ENCODE measurements at places on chromosomes 4 and X.

- no peak overlapping the region for H3K4me3 ChIP-seq
- H3K27ac ChIP-seq, result no peak overlapping the region
- no peaks in the 10 kb centered on the region for H3K27me3 ChIP-seq
- H3K4me1 ChIP-seq, result peaks cover 11% of the 10 kb centered on the region
- peaks cover 2% of the 10 kb centered on the region for H3K36me3 ChIP-seq
Measured at GRCh38 chr4:25859429-25860148, 3.2 kb downstream of the SEL1L3 start.

- no peak overlapping the region for H3K27ac ChIP-seq
- no peaks in the 10 kb centered on the region for H3K4me1 ChIP-seq
- no peaks in the 10 kb centered on the region for H3K27me3 ChIP-seq
Measured at GRCh38 chrX:65587616-65588526, 53.3 kb upstream of the LAS1L start.

DNA sequence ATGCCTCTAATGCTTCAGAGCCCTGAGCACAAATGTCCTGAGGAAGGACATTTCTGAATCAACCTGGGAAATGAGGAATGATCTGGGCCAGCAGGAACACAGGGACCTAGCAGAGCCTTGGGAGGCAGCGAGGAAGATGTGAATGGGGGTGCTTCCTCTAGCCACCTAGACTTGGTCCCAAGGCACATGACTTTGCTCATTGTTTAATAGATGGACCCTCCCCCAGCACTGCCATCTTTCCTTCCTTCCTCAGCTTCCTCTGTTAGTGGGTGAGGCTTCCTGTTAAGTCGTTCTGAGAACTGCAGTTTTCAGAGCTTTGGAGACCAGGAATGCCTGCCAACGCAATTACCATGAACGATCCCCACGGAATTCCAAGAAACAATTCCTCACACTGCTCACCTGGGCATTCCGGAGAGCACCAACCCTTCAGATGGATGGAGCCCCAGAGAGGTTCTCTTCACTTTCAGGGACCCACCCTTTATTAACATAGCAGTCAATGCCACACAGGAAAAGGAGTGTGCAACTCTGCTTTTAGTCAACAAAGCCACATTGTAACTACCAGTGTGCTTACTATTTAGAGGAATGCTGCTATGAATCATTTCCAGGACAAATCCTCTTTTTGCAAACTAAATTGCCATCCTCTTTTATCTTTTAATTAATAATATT lies 48.5 kb upstream of the STIM2 start:
- no peaks in the 10 kb centered on the region for H3K27me3 ChIP-seq
- no peak overlapping the region for H3K4me3 ChIP-seq
- no peak overlapping the region for H3K27ac ChIP-seq
- DNase-seq, result no peak
- H3K4me1 ChIP-seq, result peaks cover 3% of the 10 kb centered on the region

GRCh38 chrX:46333550-46333949 lies 211.7 kb downstream of the ZNF674 start:
- H3K4me3 ChIP-seq, result no peak overlapping the region
- no peak overlapping the region for H3K27ac ChIP-seq
- H3K27me3 ChIP-seq, result no peaks in the 10 kb centered on the region
- H3K4me1 ChIP-seq, result no peaks in the 10 kb centered on the region

GRCh38 chrX:48511560-48511959 lies 2.8 kb downstream of the PORCN start:
- no peak overlapping the region for H3K27ac ChIP-seq
- no peak for DNase-seq
- peaks cover 28% of the 10 kb centered on the region for H3K36me3 ChIP-seq
- H3K4me3 ChIP-seq, result no peak overlapping the region

GRCh38 chr4:38166768-38167167 lies 206.6 kb downstream of the PTTG2 start:
- H3K27ac ChIP-seq, result no peak overlapping the region
- no peaks in the 10 kb centered on the region for H3K4me1 ChIP-seq
- H3K36me3 ChIP-seq, result peaks cover 3% of the 10 kb centered on the region
- H3K27me3 ChIP-seq, result no peaks in the 10 kb centered on the region
- DNase-seq, result no peak

DNA sequence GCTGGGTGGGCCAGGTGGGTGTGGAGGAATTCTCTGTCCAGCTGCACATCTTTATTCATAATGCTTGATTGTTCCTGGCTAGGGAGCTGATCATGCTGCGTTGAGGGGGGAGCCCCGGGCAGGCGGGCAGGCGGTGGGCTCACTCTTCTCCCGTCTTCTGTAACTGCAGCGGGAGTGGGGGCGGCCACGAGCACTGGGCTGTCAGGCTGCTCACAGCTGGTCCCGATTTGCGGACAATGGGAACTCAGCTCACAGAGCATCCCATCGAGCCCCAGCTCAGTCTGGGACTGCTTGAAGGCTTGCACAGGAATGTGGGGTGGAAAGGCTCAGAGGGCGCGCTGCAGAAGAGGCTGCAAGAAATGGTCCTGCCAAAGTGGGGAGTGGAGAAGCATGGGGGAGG lies 63.8 kb downstream of the EFNB1 start:
- peaks cover 7% of the 10 kb centered on the region for H3K36me3 ChIP-seq
- no peak for DNase-seq
- no peak overlapping the region for H3K27ac ChIP-seq
- no peaks in the 10 kb centered on the region for H3K4me1 ChIP-seq
- peaks cover 5% of the 10 kb centered on the region for H3K27me3 ChIP-seq

DNA sequence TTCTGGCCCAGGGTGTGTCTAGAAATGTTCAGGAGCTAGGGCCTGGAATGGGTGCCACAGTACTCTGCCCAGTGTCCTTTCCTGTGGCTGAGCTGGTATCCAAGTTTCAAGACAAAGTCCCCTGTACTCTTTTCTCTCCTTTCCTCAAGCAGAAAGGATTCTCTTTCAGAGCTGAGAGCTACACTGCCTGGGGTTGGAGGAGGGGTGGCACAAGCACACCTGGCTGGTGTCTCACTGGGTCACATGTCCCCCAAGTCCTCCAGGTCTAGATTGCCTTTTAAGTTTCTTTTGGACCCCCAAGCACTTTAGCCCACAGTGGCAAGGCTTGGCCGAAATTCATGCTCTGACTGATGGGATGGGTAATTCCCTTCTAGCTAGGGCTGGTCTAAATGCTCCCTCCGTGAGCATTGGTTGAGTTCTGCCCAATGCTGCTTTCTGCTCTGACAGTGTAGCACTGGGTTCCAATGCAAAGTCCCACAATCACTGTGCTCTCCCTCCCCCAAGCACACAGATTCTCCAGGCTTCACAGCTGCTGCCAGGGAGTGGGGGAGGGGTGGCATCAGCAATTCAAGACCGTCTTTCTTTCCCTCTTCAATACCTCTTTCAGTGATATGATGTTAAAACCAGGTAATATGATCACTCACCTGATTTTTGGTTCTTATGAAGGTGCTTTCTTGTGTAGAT lies 47.8 kb downstream of the BEX3 start:
- H3K4me3 ChIP-seq, result peak overlapping the region; percentile 41
- H3K27me3 ChIP-seq, result no peaks in the 10 kb centered on the region
- DNase-seq, result peak; percentile 75
- H3K4me1 ChIP-seq, result peaks cover 8% of the 10 kb centered on the region
- H3K27ac ChIP-seq, result no peak overlapping the region
- peaks cover 2% of the 10 kb centered on the region for H3K36me3 ChIP-seq

DNA sequence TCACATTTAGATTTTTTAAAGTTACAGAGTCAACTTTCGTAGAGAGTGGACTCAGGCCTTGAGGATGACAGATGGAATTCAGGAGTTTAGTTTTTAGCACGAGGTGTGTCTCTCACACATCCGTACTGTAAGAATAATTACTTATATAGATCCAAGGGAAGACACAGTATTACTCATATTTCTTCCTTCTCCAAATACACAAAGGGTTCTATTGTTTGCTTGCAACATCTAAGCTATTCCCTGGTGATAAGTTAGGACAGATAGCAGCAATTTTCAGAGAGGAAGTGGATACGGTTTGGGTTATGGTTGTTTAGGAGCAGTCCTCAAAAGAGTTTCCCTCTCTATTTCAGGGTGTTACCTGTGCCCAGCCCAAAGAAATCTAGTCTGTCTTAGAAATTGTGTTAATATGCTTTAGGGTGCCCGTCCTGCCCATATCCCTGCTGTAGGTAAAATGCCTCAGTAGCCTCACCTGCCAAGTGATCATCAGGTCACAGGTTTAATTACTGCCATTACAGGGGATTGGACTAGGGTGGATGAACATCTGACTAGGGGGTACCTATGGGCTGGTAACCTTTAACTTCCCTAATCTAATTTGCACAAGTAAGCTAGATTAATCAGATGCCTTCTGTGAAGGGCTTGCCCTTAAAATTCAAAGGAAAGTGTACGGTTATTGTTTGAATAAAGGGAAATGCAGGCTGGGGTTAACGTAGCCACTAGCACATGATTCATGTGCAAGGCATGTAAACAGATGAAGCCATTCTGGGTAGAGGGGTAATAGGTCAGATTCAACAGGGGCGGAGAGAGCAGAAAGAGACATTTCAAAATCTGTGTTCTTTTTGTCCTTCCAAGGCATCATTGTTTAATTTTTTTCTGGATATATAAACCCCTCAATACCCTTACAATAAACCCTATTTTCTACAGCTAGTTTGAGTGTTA lies 8.7 kb upstream of the PPP3CA start:
- no peak for DNase-seq
- no peak overlapping the region for H3K4me3 ChIP-seq
- no peaks in the 10 kb centered on the region for H3K36me3 ChIP-seq
- no peak overlapping the region for H3K27ac ChIP-seq

GRCh38 chrX:82757614-82758013 lies 750.5 kb upstream of the POU3F4 start:
- no peak overlapping the region for H3K27ac ChIP-seq
- H3K36me3 ChIP-seq, result peaks cover 3% of the 10 kb centered on the region
- no peak for DNase-seq
- H3K4me1 ChIP-seq, result no peaks in the 10 kb centered on the region
- no peak overlapping the region for H3K4me3 ChIP-seq

- H3K4me1 ChIP-seq, result no peaks in the 10 kb centered on the region
- peaks cover 29% of the 10 kb centered on the region for H3K36me3 ChIP-seq
- H3K27ac ChIP-seq, result no peak within 1 kb of the TSS
- DNase-seq, result no peak
- H3K27me3 ChIP-seq, result no peaks in the 10 kb centered on the region
Measured at GRCh38 chr4:38804654-38805295, at the start of gene TLR1. Gene TLR1 (minus strand): TSS chr4:38804791. CDS start chr4:38798831, 5,960 bp downstream.

- no peak overlapping the region for H3K4me3 ChIP-seq
- no peaks in the 10 kb centered on the region for H3K27me3 ChIP-seq
- peak; percentile 45 for DNase-seq
- H3K36me3 ChIP-seq, result no peaks in the 10 kb centered on the region
- no peak overlapping the region for H3K27ac ChIP-seq
Measured at GRCh38 chr4:128350449-128351045, 62.9 kb upstream of the PGRMC2 start.

DNA sequence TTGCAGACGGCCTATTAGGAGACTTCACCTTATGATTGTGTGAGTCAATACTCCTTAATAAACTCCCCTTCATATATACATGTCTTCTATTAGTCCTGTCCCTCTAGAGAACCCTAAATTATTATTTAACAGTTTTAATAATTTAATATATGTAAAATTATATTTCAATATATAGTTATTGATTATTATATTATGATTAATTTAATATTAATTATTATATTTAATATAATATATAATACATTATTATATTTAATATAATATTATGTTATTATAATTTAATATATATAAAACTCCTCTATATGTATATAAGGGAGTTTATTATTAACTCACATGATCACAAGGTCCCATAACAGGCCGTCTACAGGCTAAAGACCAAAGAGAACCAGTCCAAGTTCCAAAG lies 533.2 kb downstream of the ARAP2 start:
- no peak overlapping the region for H3K27ac ChIP-seq
- DNase-seq, result no peak
- no peak overlapping the region for H3K4me3 ChIP-seq
- peaks cover 7% of the 10 kb centered on the region for H3K36me3 ChIP-seq
- H3K27me3 ChIP-seq, result no peaks in the 10 kb centered on the region

Measured in H9 (cell line).